Ascending aorta (tissue), 2 donors: ENCODE measurements at places on chromosomes 5 and 9.

DNA sequence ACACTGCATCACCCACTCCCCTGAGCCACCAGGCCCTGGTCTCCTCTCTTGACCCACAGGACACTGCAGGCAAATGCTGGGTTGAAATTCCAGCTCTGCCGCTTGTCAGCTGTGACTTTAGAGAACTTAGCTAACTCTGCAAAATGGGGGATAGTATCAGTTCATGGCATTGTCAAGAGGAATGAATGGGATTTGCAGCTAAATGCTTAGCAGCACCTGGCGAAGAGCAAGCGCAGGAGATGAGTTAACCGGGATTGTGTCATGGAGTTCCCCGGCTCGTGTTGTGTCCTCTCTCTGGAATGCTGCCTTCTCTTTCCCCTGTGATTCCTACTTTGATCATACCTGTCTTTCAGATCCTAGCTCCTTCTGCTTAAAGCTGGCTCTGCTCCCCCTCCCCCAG lies 67.1 kb downstream of the DAB2IP start:
- H3K27ac ChIP-seq: no peak overlapping the region
- no peak for DNase-seq
- H3K27me3 ChIP-seq: no peaks in the 10 kb centered on the region
- no peaks in the 10 kb centered on the region for H3K36me3 ChIP-seq
- H3K4me3 ChIP-seq: no peak overlapping the region

GRCh38 chr5:55899344-55899743 lies 48.2 kb downstream of the IL31RA start:
- no peak overlapping the region for H3K4me3 ChIP-seq
- DNase-seq: no peak
- no peak overlapping the region for H3K27ac ChIP-seq

DNA sequence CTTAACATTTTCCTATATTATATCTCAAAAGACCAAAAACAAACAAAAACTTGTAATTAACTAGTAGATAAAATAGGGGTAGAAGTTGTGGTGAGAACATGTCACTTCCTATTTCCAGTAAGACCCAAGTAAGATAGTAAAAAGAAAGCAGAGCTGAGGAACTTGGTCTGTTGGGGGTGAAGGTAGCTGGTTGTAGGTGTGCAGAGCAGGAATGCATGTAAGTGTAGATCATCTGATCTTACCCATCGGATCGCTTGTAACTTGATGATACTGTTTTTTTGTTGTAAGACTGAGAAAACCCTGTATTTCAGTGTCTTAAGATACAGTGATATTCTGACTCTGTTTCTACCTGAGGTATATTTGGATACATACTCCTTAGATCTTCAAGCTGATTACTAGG lies 5.7 kb downstream of the SRP19 start:
- no peak for DNase-seq
- no peak overlapping the region for H3K27ac ChIP-seq
- H3K4me3 ChIP-seq: no peak overlapping the region
- H3K27me3 ChIP-seq: no peaks in the 10 kb centered on the region
- H3K36me3 ChIP-seq: peaks cover 71% of the 10 kb centered on the region

- no peak for DNase-seq
- no peak overlapping the region for H3K27ac ChIP-seq
- no peaks in the 10 kb centered on the region for H3K36me3 ChIP-seq
Observed at GRCh38 chr9:111094958-111095357, 56.7 kb upstream of the LPAR1 start.

GRCh38 chr9:129549139-129549538 lies 71.8 kb downstream of the C9orf50 start:
- peak; percentile 69 for DNase-seq
- H3K4me3 ChIP-seq: no peak overlapping the region
- H3K27me3 ChIP-seq: no peaks in the 10 kb centered on the region
- H3K27ac ChIP-seq: peak overlapping the region; percentile 94

- no peak overlapping the region for H3K27ac ChIP-seq
- H3K27me3 ChIP-seq: no peaks in the 10 kb centered on the region
- H3K4me3 ChIP-seq: no peak overlapping the region
- no peaks in the 10 kb centered on the region for H3K36me3 ChIP-seq
- no peaks in the 10 kb centered on the region for H3K4me1 ChIP-seq
Observed at GRCh38 chr5:142663246-142663645, 22.6 kb downstream of the FGF1 start.

GRCh38 chr5:50300878-50301277 lies 140.2 kb downstream of the EMB start:
- no peak for DNase-seq
- H3K27ac ChIP-seq: no peak overlapping the region
- H3K4me1 ChIP-seq: no peaks in the 10 kb centered on the region
- no peaks in the 10 kb centered on the region for H3K27me3 ChIP-seq
- no peaks in the 10 kb centered on the region for H3K36me3 ChIP-seq

- no peaks in the 10 kb centered on the region for H3K27me3 ChIP-seq
- no peak overlapping the region for H3K4me3 ChIP-seq
- no peak overlapping the region for H3K27ac ChIP-seq
- no peaks in the 10 kb centered on the region for H3K4me1 ChIP-seq
- no peaks in the 10 kb centered on the region for H3K36me3 ChIP-seq
Observed at GRCh38 chr5:61277781-61278180, 54.3 kb upstream of the ZSWIM6 start.
